ENCODE measurements at places on chromosomes 16 and 17.

- no peak for DNase-seq
Observed at GRCh38 chr16:3520413-3520812, 19.6 kb downstream of the CLUAP1 start.

GRCh38 chr16:75130150-75130771, 13.7 kb upstream of the LDHD start:
- no peak for DNase-seq

- DNase-seq, result no peak
Observed at GRCh38 chr17:69452664-69453260, 38.3 kb downstream of the MAP2K6 start.

- no peak for DNase-seq
Observed at GRCh38 chr17:64230791-64231408, 32.2 kb downstream of the TEX2 start.

DNA sequence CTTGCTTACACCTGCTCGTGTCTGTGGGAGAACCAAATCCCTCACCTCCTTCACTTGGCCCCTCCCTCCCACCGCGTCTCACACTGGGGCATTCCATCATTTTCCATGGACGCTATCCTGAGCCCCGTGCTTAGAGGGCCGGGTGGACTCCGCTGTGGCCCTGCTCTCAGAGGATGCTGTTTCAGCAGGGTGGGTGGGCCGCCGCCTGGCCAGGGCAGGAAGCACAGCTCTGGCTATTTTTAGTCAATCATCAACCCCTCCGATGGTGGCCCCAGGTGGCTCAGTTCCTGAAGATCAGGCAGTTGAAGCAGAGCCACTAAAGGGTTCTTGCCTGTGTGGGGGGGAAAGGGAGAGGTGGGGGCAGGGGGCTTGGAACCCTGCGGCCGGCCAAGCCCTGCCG, 230.3 kb downstream of the ENGASE start:
- no peak for DNase-seq

DNA sequence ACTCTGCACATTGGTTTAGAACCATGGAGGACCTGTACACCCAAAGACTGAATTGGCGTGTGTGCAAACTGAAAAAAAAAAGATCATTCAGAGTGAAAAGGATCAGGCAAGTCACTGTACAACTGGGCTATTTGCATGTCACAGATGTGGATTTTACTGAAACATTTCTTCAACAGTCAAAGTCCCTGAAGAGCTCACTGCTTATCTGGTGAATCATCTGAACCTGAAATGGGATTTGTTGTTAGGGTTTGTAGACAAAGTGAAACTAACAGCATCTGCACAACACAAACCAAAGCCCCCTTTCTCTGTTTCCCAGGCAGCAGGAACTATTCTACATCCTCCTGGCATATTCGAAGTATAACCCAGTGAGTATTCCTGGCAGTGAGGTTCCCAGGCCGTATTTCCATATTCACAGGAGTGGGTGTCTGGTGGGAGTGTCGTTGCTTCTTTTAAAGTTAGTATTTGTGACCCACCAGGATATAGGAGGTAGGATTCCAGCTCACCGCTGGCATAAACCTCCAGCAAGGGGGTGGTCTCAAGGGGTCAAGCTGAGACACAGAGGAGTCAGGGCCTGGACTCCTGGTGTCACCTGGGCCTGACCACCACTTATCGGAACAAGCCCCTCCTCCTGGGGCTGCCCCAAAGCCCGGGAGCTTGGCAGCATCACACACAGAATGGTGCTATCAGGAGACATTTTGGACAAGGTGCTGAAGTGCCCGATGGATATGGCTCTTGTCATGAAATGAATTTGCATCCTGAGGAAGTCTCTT, 80.9 kb downstream of the GOSR1 start:
- no peak for DNase-seq

- no peak for DNase-seq
Observed at GRCh38 chr17:55454906-55455474, 33.4 kb upstream of the MMD start.

- no peak for DNase-seq
Observed at GRCh38 chr17:49819138-49819537, 28.7 kb downstream of the TAC4 start.

GRCh38 chr17:6555331-6556120, 829 bp downstream of the PITPNM3 start:
- DNase-seq, result no peak

DNA sequence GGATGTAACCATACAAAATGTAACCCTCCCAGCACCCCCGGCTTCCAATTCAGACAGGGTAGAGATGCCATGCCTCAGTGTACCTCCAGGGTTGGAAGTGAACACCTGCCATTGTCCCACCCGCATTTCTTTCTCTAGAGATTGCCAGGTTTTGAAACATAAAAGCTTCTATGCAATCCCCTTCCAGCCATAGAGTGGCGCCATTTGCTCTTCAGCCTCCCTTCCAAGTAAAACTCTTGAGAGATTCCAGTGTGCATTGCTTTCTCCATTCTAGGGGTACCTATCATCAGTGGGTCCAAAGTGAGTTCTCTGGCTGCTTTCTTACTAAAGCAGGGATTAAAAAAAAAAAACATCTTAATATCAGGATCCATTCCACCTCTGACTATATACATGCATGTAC, 133.1 kb upstream of the RPL38 start:
- DNase-seq, result no peak

DNA sequence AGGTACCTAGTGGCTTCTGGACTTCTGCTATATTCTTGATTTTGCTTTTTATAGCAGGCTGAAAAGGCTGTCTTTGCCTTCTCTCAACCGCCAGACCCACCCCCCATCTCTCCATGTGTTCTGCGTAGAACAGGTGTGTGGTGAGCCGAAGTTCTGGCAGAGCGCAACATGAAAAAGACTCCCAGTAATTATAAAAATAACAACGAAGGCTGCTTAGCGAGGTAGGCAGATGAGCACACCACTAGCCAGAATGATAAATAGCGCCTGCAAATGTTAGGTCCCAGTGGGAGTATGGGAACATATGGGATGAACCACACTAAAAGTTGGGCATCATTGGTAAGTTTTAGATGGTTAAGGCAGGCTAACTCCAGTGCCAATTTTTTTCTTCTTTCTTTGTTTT, 14.0 kb upstream of the RBFOX1 start:
- no peak for DNase-seq

DNA sequence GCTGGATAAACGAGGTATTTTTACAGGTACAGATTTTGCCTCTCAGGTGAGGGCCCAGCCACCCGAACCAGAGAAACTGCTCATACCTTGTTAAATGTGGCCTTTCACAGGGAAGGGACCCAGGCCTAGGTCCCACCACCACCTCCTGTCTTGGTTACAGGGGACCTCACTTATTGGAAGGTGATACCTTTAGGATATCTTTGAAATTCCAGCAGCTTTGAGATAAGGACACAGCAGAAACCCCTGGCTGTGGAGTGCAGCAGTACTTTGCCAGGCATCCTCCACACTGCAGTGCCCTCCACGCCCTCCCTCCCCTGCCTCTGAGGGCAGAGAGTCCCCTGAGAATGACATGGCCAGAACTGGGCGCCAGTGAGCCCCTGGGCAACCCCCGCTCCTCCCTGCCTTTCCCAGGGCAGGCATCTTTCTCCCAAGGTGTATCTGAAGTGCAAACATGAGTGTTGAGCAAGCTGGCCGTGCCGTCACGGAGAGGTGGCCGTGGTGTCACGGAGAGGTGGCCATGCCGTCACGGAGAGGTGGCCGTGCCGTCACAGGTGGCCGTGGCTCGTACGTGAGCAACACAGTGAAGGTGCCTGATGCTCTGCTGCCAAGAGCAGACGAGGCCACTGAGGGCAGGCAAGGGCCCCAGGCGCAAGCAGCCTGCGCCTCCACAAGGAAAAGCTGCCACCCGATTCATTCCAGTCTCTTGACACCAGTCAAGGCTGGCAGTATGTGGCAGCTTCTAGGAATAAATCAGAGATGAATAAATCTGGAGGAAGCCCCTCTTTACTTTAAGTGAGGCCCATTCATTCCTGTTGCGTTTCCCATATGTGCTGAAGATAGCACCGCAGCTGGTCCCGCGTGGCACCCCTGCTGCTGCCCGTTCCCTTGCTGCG, 134.5 kb upstream of the CHMP6 start:
- DNase-seq, result no peak

DNA sequence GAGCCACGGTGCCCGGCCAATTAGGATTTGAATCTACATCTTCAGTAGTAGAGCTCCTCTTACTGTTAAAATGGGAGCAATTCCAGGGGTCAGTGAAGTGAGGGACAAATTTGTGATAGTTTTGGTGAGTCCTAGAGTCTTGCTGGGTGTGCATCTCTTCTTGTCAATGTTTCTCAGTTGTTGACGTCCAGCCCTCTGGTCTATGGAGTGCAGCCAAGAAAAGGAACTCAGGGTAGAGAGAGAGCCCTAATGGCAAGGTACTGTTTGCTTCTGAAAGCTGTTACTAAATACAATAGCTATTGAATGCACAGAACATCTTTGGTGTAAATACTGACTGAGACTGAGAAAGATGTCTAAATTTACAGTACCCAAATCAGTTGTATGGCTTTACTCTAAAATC, 282.5 kb upstream of the SALL1 start:
- no peak for DNase-seq

DNA sequence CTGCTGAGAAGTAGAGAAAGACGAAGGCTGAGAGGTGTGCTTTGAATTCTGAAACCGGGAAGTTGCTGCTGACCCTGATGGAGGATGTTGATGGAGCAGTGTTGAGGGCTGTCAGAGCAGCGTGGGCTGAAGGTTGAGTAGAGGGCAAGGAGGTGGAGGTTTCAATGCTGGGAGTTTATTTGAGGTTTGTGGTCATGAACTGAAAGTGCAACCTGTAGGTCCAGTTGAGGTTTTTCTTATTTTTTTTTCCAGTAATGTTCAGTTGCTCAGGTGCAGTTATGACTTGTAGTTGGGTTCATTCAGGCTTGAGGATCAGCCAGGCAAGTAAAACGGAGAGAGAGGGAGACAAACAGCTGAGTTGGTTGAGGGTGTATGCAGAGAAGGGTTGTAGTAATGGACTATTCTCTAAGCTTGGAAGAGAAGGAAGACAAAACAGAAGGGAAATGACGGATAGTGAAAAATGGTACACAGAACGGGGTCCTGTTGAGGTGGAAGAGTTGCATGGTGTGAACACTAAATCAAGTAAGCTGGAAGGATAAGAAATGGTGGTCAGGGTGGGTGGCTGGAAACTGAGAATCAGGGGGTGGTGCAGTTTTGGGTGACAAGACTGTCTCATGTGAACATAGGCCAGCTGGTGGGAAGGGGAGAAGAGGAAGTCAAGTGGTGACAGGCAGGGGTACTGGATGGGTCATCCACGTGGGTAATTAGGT, 8.7 kb upstream of the UBE2G1 start:
- DNase-seq, result no peak

DNA sequence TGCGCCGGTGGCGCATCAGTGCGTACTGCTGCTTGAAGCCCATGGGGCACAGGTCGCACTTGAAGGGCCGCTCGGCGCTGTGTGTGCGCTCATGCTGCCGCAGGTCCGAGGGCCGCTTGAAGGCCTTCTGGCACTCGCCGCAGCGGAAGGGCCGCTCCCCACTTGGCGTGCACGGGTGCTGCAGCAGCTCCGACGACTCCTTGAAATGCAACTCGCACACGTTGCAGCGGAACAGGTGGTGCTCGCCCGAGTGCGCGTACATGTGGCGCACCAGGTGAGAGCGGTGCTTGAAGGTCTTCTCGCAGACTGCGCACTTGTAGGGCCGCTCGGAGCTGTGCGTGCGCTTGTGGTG, 3.3 kb downstream of the ZNF319 start:
- DNase-seq, result no peak

DNA sequence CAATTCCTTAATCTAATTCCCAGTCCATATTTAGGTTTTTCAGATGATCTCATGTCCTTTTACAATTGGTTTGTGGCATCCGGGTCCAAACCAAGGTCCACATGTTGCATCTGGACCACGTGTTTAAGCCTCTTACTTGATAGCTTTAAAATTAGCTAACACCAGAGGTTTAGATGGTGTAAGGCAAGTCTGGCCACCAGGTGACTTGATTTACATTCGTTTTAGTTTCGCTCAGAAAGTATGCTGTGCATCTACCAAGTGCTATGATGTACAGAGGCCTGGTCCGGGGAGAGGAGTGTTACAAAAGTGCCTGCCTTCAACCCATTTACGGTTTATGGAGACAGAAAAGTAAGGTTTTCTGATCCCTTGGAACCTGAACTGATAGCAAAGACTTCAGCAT, 878 bp upstream of the DNAJA2 start:
- DNase-seq, result no peak

GRCh38 chr17:66548158-66548557, 245.7 kb downstream of the PRKCA start:
- DNase-seq, result no peak

GRCh38 chr16:85391769-85392583, 221.1 kb upstream of the GSE1 start:
- no peak for DNase-seq

GRCh38 chr17:8285270-8286181, 2.9 kb upstream of the RANGRF start:
- no peak for DNase-seq

DNA sequence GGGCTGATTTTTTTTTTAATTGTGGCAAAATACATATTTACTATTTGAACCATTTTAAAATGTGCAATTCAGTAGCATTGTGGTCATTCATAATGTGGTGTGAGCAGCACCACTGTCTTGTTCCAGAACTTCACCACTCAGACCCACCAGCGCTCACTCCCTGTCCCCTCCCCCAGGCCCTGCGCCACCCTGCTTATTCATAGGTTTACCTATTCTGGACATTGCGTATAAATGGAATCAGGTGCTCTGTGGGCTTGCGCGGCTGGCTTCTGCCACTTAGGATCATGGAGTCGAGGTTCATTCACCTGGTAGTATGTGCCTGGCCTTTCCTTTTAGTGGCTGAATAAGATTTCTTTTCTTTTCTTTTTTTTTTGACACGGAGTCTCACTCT, 59.4 kb downstream of the NT5M start:
- no peak for DNase-seq

- no peak for DNase-seq
Observed at GRCh38 chr16:84611041-84611440, 6.8 kb downstream of the COTL1 start.

DNA sequence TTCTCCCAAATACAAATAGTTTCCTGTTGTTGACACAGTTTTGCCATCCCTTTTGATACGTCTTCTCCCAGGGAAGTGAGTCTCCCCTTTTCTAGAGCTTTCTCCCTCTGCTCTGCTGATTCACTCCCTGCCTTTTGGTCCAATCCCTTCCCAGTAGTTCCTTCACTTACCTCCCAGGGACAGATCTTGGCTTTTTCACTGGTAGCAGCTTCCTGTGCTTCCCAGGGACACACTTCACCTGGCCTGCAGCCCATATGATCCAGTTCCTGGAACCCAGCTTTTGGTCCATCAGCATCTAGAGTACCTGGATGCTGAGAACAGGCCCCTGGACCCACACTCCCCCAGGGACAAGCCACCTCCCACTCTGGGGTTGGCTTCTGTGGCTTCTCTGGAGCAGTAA, 15.8 kb downstream of the GPR179 start:
- DNase-seq, result no peak

GRCh38 chr16:84600343-84601229, 17.3 kb downstream of the COTL1 start:
- no peak for DNase-seq

- DNase-seq, result no peak
Observed at GRCh38 chr17:17132746-17133145, 73.4 kb downstream of the PLD6 start.

GRCh38 chr17:6583411-6583810, 27.1 kb upstream of the PITPNM3 start:
- no peak for DNase-seq

- DNase-seq, result no peak
Observed at GRCh38 chr17:14133104-14133503, 63.8 kb downstream of the COX10 start.

Data from NCI-H2081 treated with DMSO at 0.1 percent for 48 hours (cell line).